Suprapubic skin (tissue), 4 donors: ENCODE measurements at places on chromosomes 3 and 15.

DNA sequence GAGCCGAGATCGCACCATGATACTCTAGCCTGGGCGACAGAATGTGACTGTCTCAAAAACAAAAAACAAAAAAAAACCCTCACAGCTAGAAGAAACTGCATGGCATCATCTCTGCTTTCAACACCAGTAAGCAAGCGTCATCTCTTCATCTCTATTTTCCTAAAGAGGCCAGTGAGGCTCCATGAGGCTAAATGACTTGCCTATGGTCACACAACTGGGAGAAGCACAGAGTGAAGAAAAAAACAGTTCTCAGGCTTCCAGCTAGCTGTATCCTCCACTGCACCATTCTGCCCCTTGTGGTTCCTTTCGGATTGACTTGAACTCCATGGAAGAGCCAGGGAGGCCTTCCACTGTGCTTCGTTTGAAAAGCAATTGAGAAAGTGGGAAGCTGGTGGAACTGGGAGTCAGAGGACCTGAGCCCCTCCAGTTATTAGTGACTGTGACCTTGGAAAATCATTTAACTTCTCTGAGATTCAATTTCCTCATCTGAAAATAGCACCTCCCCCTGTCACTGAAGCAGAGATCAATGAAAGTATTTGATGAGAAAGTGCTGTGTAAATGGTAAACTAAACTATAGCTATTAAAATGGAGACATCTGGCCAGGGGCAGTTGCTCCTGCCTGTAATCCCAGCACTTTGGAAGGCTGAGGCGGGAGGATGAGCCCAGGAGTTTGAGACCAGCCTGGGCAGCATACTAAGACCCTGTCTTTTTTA is 32.1 kb upstream of the DENND4A start:
- DNase-seq, result no peak

DNA sequence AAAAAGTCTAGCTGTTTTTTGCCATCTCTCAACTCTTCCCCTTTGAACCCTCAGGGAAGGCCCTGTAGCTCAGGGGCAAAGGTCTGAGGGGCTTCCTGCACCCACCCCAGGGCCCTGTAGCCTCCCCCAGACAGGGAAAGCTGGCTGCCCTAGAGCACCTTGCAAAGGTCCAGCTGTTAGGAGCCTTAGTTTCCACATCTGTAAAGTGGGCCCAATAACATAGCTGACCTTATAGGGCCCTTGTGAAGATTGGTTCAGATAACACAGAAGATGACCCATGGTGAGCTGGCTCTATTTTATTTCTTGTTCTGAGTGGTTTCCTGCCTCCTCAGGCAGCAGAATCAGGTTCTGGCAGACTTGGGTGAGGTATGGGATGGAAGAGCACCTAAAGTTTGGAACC is 55.2 kb upstream of the SMAD6 start:
- DNase-seq, result no peak

GRCh38 chr15:86059851-86060250 is 19.8 kb upstream of the AGBL1 start:
- no peak for DNase-seq

DNA sequence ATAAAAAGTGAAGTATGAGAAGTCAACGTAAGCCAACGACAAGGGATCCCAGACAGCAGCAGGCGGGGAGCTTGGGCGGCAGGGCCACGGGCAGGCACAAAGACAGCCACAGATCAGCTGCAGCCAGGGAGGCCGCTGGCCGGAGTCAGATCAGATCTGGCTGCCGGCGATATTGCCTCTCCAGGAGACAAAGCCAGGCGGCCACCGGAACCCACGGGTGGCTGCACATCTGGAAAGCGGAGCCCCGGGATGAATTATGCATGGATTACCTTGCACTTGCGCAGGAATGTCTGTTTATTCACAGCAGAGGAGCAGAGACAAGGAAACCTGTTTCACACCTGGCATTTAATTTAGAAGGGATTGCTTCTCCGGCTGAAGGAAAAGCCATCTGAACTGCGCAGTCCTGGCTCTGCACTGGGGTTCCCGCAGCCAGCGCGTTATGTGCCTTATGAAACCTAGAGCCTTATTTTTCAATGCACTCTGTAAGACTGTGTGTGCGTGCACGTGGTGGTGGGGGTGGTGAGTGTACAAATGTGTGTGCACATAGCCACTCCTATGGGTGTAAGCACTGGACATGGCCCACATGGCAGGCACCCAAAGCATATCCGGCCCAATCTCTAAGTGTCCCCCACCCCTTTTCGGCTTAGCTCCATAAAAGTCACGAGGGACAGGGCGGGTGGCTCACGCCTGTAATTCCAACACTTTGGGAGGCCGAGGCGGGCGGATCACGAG is 427.8 kb upstream of the MCTP2 start:
- DNase-seq, result no peak

GRCh38 chr3:157429708-157430107 is 6.9 kb upstream of the PTX3 start:
- no peak for DNase-seq

DNA sequence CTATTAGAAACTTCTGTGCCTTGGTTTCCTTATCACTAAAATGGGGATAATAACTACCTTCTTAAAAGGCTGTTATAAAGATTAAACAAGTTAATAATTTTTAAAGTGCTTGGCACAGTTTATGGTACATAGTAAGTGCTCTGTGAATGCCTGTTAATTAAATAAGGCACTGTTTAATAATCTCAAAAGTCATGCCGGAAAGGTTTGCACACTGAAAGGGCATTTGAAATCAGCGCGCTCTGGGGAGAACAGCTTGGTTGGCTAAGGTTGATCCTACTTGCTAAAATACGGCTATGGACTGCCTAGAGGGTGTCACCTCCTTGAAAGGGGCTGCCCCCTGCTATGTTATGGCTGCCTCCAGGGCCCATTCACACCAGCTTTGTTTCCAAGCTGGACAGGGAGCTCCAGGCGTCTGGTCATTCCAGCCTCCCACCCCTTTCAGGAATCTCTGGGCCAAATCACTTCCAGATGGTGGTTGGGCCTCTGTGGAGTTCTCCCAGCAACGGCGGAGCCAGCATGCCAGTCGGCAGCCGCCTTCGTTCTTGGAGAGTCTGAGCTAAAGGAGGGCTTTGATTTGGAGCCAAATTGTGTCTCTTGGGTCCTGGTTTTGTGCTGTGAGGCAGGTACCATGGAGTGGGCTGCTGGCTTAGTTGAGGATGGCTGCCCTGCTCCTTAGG is 5.9 kb downstream of the FLNB start:
- DNase-seq, result peak; percentile 83

DNA sequence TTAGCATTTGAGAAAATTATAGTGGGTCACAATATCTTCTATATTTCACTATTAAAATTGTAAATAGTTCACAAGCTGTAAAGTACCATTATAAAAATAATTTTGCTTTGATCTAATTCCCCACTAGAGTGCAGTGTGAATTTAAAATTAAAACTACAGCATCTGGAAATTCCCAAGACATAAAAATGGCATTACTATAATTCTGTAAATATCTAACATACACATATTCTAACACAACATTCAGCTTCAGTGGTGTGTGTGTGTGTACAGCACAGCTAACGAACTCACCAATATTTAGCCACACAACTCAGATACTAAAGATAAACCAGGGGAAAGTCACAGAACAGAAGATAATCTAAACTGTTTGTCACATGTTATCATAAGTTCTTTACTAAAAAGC is 424.9 kb upstream of the ZNF385D start:
- DNase-seq, result no peak

DNA sequence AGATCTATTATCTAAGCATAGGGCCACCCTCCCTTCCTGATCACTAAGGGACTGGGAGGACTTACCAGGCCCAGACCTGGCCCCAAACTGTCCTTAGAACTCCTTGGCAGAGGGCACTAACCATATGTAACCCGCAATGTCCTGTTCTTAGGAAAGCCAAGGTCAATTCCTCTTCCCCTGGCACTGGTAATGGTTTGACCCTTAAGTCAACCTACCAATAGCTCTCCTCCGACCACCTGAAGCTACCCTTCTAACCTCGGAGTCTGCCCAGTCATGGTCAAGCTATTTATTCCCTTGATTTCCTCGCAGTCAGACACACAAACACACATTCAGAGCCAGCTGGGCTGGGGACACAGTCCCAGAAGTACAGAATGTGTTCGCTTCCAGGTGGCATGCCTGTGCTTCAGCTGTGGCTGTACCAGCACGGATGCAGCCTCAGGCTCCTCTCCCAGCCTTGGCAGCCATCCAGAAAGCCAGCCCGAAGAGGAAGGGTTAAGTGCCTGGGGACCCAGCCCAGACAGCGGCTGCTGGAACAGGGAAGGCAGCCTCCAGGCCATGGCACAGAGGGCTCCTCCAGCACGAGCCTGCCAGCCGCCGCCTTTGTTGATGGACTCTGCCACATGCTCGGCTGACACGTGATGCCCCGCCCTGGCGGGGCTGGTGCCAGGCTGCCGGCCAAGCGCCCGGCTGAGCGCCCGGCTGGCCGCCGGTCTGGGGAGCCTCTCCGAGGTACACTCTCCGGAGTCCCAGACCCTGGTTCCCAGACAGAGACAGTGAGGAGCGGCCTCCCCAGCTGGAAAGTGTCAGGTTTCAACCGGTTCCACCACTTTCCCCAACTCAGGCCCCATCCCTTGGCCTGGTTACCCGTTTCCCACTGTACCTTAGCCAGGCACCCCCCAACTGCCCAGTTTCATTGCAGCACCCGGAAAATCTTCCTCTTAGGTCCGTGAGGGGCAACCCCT is 5.5 kb downstream of the BMF start:
- DNase-seq, result peak; percentile 94

- no peak for DNase-seq
Observed at GRCh38 chr3:86234506-86235254, 756.3 kb downstream of the VGLL3 start.

DNA sequence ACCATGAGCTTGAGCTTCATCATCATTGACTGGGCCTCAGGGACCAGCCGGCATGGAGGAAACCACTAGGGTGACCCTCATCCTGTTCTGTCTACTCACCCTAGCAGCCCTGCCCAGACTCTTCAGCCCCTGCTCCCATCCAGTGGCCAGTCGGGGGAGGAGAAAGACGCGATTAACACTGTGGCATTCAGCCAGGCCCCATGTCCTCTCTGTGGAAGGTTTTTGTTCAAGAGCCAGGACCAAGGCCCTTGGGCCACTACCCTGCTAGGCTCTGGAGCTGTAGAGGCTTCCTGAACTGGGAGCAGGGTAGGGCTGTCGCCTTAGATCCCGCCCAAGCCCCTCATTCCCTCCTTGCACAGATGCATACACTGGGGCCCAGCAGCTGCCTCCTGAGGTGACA is 15.0 kb downstream of the SLC38A3 start:
- DNase-seq, result no peak
